CD8-positive, alpha-beta memory T cell (primary cell): ENCODE measurements at places on chromosomes 1 and 21. TPM values are rescaled to one million over a fixed set of nuclear protein-coding genes. Genes with fewer than 3 reads are reported as not detected.
A peak's percentile ranks its signal among the peaks of the same experiment; 100 is the strongest.

- DNase-seq: no peak
Measured at GRCh38 chr21:18147678-18148077, 97.0 kb upstream of the CHODL start.

GRCh38 chr1:86546787-86547221, at the start of gene CLCA4:
CLCA4 (plus strand) TSS chr1:86547078; CDS start chr1:86547120, 42 bp downstream.
- DNase-seq: no peak

- DNase-seq: no peak
Measured at GRCh38 chr1:30263888-30264671, 459.3 kb downstream of the MATN1 start.

GRCh38 chr21:41769933-41770332, 3.1 kb upstream of the RIPK4 start:
- no peak for DNase-seq

DNA sequence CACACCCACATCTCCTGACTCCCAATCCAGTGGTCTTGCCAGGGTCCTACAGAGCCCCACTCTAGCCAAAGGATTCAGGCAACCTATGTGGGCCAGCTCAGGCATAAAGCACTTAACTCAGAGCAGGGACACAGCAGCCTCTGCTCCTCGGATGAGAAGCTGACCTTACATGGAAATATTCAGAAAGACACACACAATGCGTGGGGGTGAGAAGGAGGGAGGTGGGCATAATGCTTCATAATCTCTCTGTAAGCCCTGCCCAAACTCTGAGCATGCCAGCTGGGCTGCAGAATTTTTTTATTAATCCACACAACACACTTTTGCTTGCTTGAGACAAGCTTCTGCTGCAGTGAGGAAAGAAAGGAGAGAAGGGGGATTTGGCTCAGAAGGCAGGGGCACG, 21.6 kb downstream of the KCND3 start:
- no peak for DNase-seq

DNA sequence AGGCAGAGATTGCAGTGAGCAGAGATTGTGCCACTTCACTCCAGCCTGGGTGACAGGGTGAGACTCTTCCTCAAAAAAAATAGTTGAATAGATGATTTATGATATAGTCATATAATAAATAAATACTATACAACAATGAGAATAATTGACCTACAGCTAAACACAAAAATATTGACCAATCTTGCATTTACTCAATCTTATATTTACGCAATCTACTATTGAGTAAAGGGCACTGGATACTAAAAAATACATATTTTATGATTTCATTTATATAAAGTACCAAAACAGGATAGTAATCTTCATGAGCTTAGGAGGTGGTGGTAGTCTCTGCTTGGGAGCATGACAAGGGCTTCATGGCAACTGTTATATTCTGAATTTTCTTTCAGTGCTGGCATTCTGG, 19.1 kb upstream of the GBP3 start:
- no peak for DNase-seq

PKNOX1 gene
- total RNA-seq: 22.8 TPM

- DNase-seq: no peak
Measured at GRCh38 chr1:224534731-224535130, 81.4 kb upstream of the CNIH3 start.

DNA sequence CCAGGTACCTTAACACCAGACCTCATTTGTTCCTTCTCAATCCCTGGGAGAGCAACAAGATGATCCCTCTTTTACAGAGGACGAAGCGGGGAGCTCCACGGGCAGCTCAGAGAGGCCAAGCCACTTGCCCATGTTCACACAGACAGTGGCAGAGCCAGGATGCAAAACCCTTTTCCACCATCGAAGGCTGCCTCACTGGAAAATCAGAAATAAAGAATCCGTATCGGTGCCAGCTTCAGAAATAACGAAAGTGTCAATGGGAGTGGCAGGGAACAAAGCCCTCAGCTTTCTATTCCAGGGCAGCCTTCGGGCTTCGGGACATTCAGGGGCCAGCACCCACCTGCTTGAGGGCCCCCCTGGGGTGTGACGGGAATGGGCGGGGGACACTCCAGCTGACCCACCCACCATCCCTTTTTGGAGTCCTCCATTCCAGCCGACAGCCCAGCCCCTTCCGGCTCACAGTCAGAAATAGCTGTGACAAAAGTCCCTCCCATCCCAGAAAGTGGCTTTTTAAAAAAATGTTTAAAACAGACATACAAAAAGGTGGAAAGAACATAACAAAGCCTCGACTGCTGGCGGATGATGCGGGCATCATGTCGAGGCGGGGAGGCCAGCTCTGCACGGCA, 6.0 kb downstream of the IFFO2 start:
- peak; percentile 39 for DNase-seq

- DNase-seq: no peak
Measured at GRCh38 chr21:15895142-15896106, 165.6 kb downstream of the USP25 start.

KCNN3 gene
- 0.22 TPM for total RNA-seq
